ENCODE measurements at places on chromosomes 6 and 20.

DNA sequence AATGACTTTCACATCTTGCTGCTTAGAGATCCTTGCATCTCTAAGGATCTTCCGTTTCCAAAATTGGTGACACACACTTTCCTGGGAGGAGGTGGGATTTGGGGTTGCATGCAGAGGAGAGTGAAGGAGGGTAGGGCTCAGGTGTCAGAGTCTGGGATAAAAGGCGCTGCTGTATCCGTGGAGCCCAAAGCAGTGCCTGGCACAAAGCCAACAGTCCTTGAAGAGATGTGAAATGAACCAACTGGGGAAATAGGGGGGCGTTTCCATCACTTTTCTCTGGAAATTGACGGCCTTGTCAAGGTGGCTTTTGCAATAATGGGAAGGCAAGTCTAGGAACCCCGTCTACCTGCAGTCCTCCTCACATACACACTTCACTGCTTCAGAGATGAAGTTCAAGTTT lies 59.5 kb upstream of the NELFCD start:
- no peak for DNase-seq

DNA sequence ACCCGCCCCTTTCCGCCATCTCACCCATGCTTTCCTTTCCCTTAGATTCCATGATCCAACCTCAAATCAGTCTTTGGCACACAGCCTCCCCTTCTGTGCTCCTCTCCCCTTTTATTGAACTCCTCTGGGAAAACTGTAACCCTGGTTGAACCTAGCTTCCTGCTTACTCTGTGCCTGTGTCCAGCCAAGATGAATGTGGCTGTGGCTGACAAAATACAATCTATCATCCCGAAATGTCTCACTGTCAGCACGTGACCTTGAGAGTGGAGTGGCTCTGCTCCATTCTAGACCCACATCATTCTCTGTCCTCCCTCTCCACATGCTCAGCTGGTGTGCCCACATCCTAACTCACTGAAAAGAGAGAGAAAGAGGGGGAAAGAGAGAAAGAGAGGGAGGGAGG lies 11.0 kb downstream of the NCR2 start:
- DNase-seq, result no peak

GRCh38 chr20:5967469-5967868 lies 17.0 kb downstream of the MCM8 start:
- DNase-seq, result no peak

DNA sequence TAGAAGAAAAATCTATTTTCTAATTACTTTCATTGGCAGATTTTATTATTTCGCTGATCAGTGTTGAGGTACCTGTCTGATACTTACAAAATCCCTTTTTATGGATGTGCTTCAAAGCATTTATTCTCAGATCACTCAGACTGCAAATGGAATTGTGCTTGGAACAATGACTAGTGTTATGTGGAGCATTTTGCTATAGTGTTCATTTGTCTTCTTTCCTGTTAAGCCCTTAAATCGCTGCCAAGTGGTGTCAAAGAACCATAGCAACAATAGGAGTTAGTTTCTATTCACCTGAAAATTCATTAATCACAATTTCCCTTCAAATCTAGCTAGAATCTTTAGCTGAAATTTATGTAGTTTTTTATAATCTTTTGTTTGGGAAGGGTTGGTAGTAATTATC lies 29.8 kb downstream of the SMPDL3A start:
- no peak for DNase-seq

DNA sequence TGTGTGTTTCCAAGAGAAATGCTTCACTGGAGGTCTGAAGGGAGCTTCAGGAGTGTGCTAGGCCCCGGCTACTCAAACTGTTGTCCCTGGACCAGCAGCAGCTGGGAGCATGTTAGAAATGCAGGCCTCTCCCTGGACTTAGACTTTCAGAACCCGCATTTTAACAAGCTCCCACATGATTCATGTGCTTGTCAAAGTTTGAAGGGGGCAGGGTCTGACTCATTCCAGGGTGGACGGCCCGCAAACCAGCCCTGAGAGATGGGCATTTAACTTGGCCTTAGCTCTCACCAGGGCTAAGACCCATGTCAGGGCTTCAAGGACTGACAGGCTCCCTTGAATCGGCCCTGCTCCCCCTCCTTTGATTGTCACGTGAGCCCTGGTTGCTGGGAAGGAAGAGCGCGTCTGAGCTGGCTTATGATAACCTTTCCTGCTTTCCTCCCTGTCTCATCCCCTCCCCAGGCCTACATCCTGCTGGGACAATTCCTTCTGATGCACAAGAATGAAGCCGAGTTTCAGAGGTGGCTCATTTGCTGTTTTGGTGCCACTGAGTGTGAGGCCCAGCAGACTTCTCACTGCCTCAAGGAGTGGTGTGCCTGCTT lies 35.5 kb downstream of the BANF2 start:
- DNase-seq, result no peak

GRCh38 chr20:31833931-31834521 lies 11.4 kb downstream of the FOXS1 start:
- DNase-seq, result no peak

DNA sequence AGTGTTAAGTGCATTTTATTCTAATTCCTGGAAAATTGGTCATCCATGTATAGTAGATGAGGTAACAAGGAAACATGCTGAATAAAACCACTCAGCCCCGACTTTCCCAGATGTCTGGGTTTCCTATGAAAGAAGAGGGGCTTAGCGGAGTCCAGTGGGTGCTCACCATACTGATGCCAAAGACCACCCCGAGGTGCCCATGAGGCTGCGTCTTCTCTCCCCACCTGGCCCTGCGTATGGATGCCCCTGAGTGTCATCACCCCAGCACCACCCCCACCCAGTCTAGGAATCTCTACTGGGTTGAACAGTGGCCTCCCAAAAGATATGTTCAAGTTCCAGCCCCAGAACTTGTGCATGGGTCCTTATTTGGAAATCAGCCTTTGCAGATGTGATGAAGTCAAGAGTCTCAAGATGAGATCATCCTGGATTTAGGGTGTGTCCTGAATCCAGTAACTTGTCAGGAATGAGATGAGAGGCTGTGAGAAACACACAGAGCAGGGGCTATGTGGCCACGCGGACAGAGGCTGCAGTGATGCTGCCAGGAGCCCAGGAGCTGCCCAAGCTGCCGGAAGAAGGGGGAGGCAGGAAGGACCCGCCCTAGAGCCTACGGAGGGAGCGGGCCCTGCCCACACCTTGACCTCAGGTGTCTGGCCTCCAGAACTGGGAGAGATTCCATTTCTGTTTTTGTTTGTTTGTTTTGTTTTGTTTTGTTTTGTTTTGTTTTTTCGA lies 124.6 kb upstream of the CDH4 start:
- no peak for DNase-seq

DNA sequence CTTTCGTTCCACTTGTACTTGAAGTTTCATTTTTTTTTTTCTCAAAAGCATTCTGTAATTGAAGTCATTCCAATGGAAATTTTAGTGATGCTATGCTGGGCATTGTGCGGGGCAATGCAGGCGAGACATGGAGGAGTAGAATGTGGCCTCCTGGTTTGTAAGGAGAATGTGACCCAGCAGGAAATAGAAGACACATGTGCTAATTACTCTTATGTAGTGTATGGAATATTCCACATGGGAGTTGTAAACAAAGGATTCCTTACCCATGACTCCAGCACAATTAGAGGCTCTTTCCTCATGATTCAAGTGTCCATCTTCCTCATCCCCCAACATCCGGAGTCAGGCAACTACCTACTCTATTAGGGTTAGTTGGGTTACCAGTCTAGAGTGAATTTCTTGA lies 14.9 kb upstream of the RFPL4B start:
- DNase-seq, result no peak

GRCh38 chr20:37155987-37156386 lies 23.1 kb upstream of the RPN2 start:
- no peak for DNase-seq

GRCh38 chr6:13355999-13356785 lies 27.9 kb upstream of the TBC1D7 start:
- no peak for DNase-seq

DNA sequence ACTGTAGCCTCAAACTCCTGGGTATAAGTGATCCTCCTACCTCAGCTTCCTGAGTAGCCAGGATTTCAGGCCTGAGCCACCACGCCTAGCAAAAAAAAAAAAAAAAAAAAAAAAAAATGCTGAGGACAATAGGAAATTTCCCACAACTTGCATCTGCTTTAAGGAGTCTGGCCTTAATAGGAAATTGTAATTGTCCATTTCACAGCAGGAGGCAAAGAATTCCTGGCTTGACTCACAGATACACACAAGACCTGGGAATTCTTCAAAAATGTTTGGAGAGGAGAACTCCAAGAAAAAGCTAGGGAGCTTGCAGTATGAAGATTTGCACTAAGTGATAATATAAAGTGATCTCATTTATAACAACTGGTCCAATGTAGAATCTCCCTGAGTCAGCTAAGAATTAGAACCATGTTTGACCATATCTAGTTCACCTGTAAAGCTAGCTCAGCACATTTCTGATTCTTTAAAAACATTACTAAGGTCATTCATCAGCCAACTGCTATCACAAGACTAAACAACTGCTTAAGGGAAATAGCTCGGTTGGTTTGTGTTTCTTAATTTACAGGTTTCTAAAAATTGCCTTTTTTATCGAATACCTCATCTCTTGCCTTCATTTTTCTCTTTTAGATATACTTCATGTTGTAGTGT lies 80.2 kb upstream of the SLC2A12 start:
- no peak for DNase-seq

DNA sequence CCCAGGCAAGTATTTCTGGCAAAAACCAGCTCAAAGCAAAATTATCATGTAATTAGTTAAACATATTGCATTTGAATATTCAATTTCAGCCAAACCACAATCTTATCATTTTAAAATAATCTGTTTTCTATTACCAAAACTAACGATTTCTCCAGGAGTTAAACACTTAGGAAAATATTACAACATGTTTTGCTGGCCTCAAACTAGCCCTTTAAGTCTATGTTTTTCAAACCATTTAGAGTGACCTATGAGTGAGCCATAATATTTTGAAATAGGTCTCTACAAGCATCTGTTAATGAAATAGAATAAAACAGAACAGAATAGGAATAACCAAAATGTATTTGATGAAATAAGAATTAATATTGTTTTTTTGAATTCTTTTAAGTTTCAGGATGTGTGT lies 370.9 kb downstream of the COL12A1 start:
- DNase-seq, result no peak

- no peak for DNase-seq
Observed at GRCh38 chr20:13147071-13147963, 73.8 kb upstream of the ISM1 start.

All from iPS DF 19.7 (cell line).